ENCODE measurements at places on chromosomes 1 and 21.

- DNase-seq: no peak
Observed at GRCh38 chr1:186519982-186520381, 59.1 kb upstream of the PDC start.

- DNase-seq: no peak
Observed at GRCh38 chr1:16289959-16290358, 53.0 kb upstream of the CPLANE2 start.

- DNase-seq: peak; percentile 81
Observed at GRCh38 chr1:225652729-225653462, at the start of gene ENAH. ENAH (minus strand) TSS chr1:225653123; CDS start chr1:225652690, 433 bp downstream.

DNA sequence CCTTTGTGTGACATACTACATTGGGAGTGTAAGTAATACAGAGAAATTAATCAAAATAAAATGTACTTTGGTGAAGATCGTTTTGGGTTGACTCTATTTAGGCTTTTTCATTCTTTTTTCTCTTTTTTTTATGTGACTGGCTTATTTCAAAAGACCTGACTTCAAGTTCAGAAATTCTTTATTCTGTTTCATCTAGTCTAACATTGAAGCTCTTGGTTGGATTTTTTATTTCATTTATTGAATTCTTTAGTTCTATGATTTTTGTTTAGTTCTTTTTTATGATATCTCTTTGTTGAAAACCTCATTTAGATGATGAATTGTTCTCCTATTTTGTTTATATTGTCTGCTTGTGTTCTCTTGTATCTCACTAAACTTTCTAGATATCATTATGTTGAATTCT, 35.6 kb downstream of the SLC35A3 start:
- DNase-seq: no peak

- DNase-seq: no peak
Observed at GRCh38 chr21:40706806-40707655, 139.9 kb downstream of the DSCAM start.

DNA sequence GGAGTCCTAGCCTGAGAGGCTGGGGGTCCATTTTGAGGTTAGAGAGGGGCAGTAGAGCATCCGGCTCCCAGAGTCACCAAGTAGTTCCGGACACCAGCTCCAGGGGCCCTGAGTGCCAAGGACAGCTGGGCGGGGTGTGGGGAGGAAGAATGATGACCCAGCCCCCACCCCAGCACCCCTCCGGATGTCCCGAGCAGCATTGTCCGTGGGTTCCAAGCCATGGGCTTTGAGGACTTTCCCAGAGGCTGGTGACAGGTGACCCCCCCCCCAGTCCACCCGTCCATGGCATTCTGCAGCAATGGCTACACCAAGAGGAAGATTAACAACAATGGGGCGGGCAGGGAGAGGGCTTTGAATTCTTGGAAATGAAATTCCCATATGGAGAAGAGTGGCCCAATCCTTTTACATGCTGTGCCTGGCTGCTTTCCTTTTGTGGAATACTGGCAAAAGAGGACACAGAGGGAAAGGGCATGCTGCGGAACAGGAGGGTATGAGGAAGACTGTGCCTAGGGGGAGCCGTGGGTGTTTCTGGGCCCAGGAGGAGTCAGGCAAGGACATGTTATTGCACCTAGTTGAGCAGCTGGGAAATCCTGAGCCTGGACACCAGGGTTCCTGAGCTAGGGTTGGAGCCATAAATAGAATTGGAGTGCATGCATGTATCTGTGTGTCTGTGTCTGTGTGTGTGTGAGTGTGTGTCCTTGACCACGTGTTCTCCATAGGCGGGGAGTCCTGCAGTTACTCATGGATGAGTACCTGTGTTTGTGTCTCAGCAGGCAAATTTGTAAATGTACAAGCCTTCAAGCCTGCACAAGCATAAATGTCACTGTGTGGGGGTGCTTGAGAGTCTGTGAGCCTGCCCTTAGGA, 956 bp downstream of the ATP1A2 start:
- DNase-seq: no peak

- no peak for DNase-seq
Observed at GRCh38 chr1:162187687-162188276, 118.3 kb downstream of the NOS1AP start.

DNA sequence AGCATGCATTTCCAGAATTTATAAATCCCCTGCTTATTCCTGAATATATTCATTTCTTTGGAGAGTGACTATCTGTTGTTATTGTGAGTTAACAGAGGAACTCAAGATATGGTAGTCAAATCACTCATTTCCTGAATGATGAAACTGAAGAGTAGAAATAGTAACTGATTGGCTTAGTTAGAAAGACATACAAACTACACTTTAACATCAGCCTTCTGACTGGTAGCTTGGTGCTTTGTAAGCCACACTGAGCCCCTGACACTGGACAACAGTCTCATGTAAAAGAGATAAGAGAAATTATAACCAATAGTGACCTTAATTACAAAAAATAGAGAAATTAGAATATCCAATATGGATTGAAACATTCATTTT, 4.8 kb downstream of the GBP7 start:
- DNase-seq: no peak

GRCh38 chr1:10211805-10212410, 1.5 kb downstream of the KIF1B start:
- peak; percentile 63 for DNase-seq

- DNase-seq: no peak
Observed at GRCh38 chr1:56256153-56257000, 323.0 kb downstream of the PLPP3 start.

DNA sequence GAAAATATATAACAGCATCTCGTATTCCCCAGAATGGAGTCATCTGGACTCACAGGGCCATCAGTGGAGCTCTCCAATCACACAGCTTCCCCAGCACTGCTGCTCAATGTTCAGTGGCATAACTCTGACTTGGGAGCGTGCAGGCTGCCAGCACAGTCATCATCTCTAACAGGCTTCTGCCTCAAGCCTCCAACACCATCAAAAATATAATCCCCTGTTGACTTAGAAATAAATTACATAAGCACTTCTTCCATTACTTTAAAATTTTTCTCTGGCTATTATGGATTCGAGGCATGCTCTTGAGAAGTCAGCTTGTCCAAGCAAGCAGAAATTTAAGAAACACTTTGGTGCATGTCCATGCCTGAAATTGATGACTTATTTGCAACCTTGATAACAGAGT, 6.2 kb downstream of the DUSP23 start:
- DNase-seq: no peak

- no peak for DNase-seq
Observed at GRCh38 chr1:20660847-20661206, 342 bp downstream of the DDOST start.

DNA sequence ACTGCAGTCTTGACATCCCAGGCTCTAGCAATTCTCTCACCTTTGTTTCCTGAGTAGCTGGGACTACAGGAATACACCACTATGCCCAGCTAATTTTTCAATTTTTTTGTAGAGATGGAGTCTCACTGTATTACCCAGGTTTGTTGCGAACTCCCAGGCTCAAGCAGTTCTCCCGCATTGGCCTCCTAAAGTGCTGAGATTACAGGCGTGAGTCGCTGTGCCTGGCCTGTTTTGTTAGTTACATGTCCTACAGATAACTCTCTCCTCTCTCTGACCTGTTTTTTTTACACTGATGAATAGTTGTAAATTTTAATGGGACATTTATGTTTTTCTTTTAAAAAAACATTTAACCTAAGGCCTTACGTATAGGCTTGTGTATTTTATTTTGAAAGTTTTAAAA, 19.8 kb downstream of the PTBP2 start:
- DNase-seq: no peak

- no peak for DNase-seq
Observed at GRCh38 chr1:4573526-4573925, 80.9 kb upstream of the AJAP1 start.

GRCh38 chr1:196877964-196878363, 9.9 kb upstream of the CFHR4 start:
- DNase-seq: no peak

DNA sequence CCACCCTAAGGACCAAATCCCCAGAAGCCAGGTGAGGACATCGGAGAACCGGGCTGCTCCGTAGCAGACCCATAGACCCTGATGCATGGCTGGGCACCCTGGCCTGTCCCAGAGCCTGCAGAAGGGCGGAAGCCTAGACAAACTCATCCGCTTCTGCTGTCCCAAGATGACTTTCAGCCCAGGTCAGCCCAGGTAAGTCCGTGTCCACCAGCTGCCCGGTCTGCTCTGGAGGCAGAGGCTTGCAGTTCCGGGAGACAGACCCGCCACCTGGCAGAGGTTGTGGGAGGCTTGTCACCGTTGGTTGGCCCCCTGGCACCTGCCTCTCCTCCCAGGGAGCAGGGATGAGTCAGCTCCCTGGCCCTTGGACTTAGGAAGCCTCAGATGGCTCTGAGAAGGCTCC, 22.8 kb upstream of the POFUT2 start:
- DNase-seq: no peak

DNA sequence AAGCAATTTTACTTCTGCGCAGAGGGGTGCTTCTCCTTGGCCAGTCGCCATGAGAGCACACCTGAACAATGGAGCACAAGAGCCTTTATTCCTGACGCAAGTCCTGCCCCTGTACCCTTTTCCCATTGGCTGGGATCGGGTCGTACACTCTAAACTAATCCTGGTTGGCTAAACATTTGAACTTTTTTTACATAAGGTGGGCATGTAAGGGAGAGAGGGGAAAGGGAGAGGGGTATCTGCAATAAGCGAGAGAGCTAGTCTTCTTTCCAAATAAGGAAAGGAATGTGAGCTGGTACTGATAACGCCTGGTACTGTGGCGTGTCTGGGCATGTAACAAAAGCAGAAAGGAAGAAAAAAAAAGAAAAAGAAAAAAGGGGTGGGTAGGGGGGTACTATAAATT, 21.8 kb downstream of the MFSD2A start:
- DNase-seq: no peak

GRCh38 chr21:27703791-27704190, 736.9 kb upstream of the ADAMTS5 start:
- no peak for DNase-seq

DNA sequence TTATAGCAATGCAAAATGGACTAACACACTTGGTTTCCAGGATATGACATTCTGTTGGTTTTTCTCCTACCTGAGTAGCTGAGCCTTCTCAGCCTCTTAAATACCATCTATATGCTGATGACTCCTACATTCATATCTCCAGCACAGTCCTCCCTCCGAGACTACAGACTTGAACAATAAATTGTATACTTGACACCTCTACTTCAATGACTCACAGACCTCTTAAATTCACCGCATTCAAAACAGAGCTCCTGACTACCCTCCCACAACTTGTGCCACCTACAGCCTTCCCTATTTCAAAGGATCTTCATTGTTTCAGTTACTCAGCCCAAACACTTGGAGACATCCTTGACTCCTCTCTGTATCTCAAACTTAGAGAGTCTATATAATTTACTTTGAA, 66.8 kb upstream of the ASB17 start:
- no peak for DNase-seq

- DNase-seq: no peak
Observed at GRCh38 chr1:93631626-93632365, 49.8 kb downstream of the BCAR3 start.

GRCh38 chr1:84406346-84406861, 8.1 kb downstream of the DNASE2B start:
- DNase-seq: no peak

GRCh38 chr1:14064649-14065442, 364.9 kb downstream of the PRDM2 start:
- DNase-seq: no peak

GRCh38 chr1:198121056-198121826, 35.6 kb upstream of the NEK7 start:
- no peak for DNase-seq

DNA sequence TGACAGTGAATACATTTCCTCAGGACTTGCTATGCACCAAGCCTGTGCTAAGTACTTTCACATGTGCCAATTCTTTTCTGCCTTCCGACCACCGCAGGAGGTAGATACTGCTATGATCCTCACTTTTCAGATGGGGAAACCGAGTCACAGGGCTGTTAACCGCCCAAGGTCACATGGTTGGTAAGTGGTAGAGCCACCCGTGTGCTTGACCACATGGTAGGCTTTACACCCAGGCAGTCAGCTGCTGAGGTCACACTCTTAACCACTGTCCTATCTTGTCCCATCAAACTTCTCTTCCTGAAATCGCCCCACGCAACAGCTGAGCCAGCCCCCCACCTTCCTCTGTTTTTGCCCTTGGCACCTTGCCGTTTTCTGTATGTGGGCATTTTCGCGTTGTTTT, 31.0 kb upstream of the SDHB start:
- no peak for DNase-seq

DNA sequence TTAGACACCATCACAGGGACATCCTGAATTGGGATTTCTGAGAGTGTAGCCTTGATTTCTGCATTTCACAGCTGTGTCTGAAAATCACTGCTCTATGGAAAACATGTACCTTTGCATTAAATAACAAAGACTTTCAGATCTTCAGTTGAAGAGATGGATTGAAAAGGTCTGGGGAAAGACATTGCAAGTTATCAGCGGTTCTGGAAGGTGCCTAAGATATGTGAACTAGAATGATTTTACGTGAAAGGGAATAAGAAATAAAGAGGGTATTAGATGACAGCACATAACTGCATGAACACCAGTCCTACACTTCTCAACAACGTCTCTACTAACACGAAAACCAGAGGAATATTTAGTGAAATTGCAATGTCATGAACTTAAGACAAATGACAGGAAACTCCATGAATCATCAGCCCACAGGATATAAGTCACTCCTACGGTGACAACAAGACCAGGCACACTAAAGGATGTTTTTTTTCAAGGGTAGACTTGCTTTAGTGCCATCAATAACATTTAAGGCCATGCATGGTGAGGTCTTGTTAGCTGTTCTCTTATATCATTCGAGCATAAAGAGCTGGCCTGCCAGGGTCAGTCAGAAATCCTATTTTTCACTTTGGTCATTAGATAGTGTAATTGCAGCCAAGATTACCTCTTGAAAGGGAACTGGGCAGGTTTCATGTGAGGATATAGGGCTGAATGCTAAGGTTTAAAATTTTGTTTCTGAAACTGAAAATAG, 283.1 kb downstream of the GRIK1 start:
- no peak for DNase-seq

- no peak for DNase-seq
Observed at GRCh38 chr1:99177465-99177864, 86.8 kb upstream of the PLPPR4 start.

- DNase-seq: peak; percentile 42
Observed at GRCh38 chr1:83860490-83861221, 138.3 kb downstream of the TTLL7 start.

GRCh38 chr1:168386492-168386891, 105.8 kb downstream of the TBX19 start:
- DNase-seq: no peak

DNA sequence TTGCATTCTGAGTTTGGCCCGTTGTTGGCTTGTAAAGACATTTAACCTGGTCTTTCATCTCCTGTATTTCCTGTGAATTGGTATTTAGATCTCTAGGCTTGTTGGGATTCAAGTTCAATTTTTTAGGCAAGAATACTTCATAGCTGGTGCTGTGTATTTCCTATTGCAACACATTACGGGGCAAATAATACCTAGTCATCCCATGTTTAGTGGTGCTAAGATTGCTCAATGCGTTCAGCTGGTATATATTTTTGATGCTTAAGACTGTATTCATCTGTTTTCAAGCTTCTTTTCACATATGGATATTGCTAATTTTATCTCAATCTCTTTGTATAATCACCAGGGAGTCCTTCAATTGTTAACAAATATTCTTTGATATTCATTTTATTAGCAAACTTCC, 87.5 kb upstream of the ZBTB18 start:
- no peak for DNase-seq

GRCh38 chr21:27268290-27268689, 301.4 kb upstream of the ADAMTS5 start:
- no peak for DNase-seq

GRCh38 chr1:207088701-207089626, at the start of gene C4BPB:
C4BPB (plus strand) TSS chr1:207088860; CDS start chr1:207089532, 672 bp downstream.
- no peak for DNase-seq

Data from amygdala (tissue), 56 donors.